Naive thymus-derived CD8-positive, alpha-beta T cell (primary cell): ENCODE measurements at places on chromosomes 1 and 21.

GRCh38 chr1:223665592-223666312 is at the start of gene CAPN8:
TSS of gene CAPN8 (minus strand) at chr1:223665701. CDS start at chr1:223665646, 55 bp downstream.
- no peak for DNase-seq

- no peak for DNase-seq
These were observed 20.2 kb downstream of the SLC27A3 start for GRCh38 chr1:153795330-153795837.

- DNase-seq = no peak
These were observed 444.8 kb downstream of the KIF26B start for GRCh38 chr1:245599371-245600174.

DNA sequence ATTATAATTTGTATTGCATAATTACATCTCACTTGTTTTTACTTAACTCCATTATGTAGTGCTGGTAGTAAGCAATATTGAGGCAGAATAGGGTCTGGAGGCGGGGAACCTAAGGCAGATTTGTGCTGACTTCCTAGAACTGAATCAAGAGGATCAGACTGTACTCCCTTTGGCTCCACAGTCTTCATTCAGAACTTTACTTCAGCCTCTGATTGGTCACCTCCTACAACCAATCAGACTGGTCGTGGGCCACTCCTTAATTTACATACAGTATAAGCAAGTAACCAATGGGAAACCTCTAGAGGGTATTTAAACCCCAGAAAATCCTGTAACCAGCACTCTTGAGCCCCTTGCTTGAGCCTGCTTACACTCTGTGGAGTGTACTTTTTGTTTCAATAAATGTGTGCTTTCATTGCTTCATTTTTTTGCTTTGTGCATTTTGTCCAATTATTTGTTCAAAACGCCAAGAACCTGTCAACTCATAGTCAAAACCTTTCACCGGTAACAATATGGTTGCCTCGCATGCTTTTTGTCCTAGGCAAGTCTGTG is 31.6 kb downstream of the ZBTB8OS start:
- no peak for DNase-seq

DNA sequence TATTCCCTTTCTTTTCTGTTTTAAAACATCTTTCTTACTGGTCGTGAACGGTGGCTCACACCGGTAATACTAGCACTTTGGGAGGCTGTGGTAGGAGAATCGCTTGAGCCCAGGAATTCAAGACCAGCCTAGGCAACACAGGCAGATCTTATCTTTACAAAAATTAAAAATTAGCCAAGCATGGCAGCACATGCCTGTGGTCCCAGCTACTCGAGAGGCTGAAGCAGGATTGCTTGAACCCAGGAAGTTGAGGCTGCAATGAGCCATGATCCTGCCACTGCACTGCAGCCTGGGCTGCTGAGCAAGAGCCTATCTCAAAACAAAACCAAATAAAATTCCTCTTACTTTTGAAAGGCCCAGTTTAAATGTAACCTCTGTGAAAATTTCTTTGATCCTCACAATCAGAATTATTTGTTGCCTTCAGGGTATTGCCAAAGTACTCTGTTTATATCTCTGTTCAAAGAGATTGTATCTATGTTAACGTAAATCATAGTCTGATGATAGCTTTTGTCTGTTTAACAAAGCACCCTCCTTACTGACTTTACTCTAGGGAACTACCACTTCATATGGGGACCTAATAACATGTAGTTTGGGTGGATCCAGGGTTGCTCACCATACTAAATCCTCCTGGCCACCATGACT is 71.6 kb downstream of the RERE start:
- no peak for DNase-seq

DNA sequence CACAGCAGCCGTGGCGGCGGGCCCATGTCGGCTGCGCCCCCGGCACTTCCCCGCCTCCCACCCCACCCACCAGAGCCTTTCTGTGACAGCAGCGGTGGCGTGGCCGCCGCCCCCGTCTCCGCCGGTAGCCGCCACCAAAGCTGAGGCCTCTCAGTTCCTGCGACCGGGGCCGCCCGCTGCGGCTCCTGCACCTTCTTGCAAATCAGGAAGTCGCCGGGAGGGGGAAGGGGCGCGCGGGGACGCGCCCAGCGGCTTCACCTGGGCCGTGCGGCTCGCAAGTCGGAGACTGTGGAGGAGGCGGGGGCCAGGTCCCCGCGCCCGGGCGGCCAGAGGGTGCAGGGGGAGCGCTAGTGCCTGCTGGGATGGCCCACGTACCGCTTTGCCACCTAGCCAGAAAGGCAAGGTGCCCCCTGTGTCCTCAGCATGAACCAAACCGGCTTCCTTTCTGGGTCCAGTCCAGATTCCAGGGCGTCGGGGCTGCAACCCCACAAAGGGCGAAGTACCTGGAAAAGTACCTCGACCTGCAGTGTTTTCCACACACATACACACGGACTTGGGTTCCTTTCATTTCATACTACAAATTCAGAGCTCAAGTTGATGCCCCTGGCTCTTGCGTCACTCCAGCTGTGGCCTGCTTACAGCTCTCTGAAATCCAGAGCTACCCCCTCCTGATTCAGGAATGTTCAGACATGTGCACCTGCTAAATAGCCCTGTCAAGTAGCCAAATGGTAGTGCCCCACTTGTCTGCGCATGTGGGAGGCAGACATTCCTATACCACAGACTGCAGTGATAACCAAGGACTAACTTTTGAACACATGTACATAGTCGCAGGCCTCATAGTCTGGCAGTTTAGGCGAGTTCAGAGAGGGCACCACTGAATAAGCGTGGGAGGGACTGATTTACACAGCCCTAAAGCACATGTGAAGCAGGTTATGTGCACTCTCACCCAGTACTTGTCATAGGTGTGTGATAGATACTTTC is at the start of gene DENND1B:
TSS of gene DENND1B (minus strand) at position 199 of the 981 bp plus-strand sequence. CDS start 325 bp downstream, outside the sequence.
- peak; percentile 82 for DNase-seq

GRCh38 chr21:38649120-38649519 is 150.8 kb upstream of the ERG start:
- DNase-seq = no peak

- no peak for DNase-seq
These were observed 21.9 kb downstream of the IL23R start for GRCh38 chr1:67188137-67188536.

GRCh38 chr1:48026275-48026674 is 29.1 kb upstream of the TRABD2B start:
- no peak for DNase-seq

DNA sequence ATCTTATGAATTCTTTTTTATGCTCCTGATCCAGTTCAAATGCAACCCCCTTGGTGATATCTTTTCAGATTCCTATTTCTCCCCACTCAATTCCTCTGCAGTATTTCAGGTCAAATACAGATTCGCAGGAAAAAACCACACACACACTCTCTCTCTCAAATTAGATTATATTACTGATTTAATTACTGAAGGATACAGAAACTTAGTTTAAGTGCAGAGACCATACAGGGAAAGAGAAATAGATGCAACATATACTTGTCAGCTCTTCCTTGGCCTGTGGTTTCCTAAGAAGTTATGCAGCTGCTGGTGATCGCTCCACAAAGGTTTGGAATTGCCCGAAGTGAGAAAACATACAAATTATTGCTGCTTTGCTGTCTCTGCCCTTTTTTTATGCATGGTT is 400.9 kb downstream of the AGBL4 start:
- DNase-seq = no peak

DNA sequence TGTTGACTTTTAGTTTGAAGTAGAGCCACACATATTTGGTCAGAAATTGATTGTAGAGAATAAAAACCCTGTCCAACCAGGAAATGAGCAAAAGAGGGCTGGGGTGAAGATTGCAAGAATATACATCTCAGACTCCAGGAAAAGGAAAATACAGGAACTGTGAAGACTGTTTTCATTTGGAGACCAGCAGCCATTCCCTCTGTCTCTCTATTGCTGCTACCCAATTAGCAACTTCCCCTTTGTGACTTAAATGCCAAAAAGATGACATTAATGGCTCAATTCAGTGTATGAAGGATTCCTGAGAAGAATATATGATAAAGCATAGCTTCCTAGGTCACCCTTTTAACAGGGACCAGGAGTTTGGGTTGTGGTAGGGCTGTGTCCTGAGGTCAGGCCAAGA is 31.6 kb upstream of the CEP350 start:
- DNase-seq = no peak

DNA sequence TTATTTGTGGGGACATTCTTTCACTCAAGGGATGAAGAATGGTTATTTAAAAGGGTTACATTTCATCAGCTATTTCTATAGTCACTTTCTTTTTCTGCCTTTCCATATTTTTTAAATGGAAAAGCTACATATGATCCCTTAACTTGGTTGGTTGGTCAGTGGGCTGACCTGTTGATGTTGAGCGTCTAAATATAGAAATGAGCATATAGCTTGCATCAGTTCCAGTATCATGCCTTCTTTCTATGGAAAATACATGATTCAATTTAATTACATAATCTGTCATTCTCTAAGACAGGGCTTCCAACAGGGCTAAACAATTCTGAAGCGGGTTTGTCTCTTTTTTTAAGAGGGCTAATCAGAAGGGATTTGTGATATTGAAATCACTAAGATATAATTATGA is 40.6 kb downstream of the TYW3 start:
- no peak for DNase-seq

- no peak for DNase-seq
These were observed 38.2 kb upstream of the PLA2G5 start for GRCh38 chr1:20031836-20032235.

- no peak for DNase-seq
These were observed 100.4 kb upstream of the USH2A start for GRCh38 chr1:216523449-216524190.

DNA sequence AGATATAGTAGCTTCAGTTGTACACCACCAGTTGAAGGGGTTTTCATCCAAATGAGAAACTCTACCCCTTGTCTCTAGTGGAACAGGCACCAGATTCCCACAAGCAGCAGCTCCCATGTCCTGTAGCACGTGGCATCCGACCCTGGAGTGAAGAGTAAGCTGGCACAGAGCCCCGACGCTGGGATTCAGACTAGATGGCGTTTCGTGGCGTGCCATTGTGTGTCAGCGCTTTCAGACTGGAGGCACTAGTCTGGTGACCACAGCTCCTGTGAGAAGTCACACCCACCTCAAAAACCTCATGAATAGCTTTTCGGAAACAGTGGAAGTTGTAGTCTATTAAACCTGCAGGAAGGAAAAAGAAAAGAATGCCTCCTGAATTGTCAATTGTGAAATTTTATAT is 20.2 kb downstream of the RRAGC start:
- no peak for DNase-seq

DNA sequence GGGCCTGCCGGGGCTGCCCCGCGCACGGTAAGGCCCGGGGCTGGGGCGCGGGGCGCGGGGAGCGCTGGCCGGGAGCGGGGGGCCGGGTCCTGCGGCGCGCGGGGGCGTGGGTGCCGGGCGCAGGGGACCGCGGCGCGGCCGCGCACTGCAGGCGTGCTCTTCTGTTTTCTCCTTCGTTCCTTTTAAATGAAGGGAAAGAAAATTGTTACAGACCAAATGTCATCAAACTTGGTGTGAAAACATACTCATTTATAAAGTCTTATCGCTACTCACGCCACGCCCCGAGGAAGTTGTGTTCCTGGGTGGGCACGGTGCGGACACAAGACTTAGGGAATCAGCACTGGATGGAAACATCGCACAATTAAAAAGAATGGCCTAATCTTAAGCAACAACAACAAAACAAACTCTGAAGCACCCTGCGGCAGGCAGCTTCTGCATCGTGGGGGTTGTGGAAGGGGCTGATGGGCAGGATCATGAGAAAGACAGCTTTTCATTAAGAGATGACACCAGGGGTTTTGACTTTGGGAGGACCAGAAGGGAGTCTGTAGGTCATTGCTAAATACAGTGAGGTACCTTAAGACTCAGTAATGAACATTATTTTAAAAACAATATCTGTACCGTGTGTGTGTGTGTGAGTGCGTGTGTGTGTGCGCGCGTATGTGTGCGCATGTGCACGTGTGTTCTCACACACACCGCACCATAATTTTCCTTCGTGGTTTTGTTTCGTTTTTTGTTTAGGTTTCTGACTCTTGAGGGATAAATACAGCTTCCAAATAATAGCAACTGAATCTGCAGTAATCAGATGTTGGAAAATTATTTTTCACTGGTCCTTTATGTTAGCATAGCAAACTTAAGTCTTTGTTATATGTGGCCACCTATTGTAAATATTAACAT is 548 bp downstream of the B3GALT5 start:
- DNase-seq = no peak

- no peak for DNase-seq
These were observed 324.0 kb upstream of the VAMP3 start for GRCh38 chr1:7447093-7447492.

GRCh38 chr21:44566403-44566802 is 7.1 kb upstream of the KRTAP10-4 start:
- DNase-seq = no peak

- DNase-seq = no peak
These were observed 119.7 kb downstream of the PROX1 start for GRCh38 chr1:214107322-214108096.

GRCh38 chr1:25460020-25460419 is 29.3 kb downstream of the MACO1 start:
- DNase-seq = no peak

DNA sequence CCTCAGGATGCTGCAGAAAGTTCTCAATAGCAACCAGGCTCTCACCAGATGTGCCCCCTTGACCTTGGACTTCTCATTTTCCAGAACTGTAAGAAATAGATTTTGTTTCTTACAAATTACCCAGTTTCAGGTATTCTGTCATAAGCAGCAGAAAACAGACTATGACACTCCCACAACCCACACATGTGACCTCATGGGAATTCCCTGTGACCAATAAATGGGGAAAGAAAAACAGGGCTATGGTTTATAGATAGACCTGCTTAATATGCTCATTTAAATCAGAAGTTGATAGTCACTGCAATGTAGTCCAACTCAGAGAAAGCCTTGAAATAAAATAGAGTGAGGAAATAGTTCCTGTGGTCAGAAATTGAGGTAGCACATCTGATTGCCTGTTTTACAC is 380.9 kb upstream of the PTBP2 start:
- DNase-seq = no peak

DNA sequence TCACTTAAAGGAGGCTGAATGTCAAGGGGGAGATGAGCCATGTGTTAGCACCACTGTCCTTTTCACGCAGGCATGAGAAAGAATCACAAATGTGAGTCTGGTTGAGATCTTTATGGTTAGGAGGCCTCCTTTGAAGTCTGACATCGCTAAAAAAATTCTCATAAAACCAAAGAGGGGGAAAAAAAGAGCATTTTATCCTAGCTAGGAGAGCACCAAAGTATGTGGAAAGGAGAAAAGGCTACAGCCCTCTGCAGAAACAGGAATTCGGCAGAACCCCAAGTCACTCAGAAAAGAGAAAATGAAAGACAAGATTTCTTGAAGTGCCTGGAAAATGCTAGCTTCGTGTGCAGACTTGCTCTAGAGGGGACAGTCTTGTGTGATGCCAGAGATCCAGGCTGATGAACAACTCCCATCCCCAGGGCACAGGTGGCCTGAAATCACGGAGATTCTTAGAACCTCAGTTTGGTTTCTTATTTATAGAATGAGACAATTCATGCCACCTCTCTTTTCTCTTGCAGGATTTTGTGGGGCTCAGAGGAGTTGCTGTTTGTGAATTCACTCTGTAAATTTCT is 61.5 kb downstream of the RUNX1 start:
- DNase-seq = no peak
